Fibroblast of the aortic adventitia (primary cell): ENCODE measurements at places on chromosomes 11 and 22. TPM values are rescaled to one million over a fixed set of nuclear protein-coding genes. Genes with fewer than 3 reads are reported as not detected.

The ART1 gene
- not detected in 2 replicates for total RNA-seq

DNA sequence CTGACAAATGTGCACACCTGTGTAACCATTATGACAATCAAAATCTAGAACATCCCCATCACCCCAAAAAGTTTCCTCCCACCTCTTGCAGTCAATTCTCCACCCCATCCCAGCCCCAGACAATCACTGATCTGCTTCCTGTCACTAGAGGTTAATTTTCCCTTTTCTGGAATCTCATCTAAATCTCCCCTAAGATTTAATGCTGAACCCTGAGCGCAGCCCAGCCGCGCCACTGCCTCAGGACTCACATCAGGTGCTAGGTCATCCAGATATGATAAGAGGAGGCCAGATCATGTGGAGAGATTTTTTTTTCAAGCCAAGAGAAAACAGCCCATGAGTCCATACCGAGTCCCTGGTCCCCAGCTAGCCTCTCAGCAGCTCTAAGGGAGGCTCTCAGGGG is 4.3 kb upstream of the TMPRSS13 start:
- no peak for DNase-seq

DNA sequence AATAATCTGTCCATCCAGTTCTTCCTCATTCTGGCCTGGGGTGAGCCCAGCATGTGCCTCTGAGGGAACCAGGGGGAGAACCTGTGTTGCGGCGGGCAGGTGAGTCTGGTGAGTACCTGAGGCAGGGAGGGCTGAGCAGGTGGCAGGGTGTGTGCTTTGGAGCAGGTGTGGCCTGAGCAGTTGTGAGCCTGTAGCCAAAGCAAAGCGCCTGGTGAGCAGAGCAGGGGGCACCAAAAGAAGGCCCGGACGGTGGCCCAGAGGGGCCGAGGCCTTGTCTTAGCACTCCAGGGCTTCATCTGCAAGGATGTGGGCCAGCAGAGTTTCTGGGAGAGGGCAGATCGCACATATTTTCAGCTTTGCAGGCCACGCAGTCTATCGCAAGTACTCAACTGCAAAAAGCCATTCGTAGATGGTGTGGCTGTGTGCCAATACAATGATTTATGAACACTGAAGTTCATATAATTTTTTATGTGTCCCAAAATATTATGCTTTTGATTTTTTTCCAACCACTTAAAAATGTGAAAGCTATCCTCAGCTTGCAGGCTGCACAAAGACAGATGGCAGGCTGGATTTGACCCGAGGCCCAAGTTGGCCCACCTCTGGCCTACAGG is 8.7 kb downstream of the GLB1L2 start:
- DNase-seq = no peak

GRCh38 chr11:68168694-68169093 is 44.4 kb downstream of the KMT5B start:
- no peak for DNase-seq

GRCh38 chr22:43945632-43946383 is 9.4 kb upstream of the SAMM50 start:
- peak; percentile 64 for DNase-seq

The TRIOBP gene
- 150 and 151 TPM in 2 replicates for total RNA-seq

The OR52H1 gene
- total RNA-seq = 0.41 and 0.81 TPM in 2 replicates

The UBQLNL gene
- 0.36 and 0.41 TPM in 2 replicates for total RNA-seq

- no peak for DNase-seq
These were observed 64.0 kb downstream of the BRD1 start for GRCh38 chr22:49763696-49764095.

The TYR gene
- not detected in 2 replicates for total RNA-seq

DNA sequence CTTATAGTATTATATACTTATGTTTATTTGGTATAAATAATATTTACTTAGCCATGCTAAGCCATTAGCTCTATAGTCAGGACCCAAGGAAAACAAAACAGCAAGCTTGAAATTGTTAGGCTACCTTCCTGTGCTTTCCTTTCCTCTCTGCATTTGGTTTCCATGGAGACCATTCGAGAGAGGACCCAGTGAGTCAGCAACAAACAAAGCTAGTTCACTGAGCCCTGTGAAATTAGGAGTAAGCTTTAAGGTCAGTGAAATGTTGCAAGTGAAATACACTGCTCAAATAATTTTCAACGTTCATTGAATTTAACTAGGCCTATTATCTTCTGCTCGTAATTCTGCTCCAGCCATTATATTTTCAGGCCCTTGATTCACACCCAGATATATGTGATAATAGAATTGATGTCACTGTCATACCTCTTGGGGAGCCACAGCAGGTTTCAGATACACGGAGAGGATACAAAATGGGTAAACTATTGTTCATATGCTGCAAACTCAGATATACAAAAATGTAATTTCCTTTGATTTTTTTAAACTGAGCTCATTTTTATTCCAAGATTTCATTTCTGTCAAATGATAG is 9.1 kb upstream of the OR10D3 start:
- DNase-seq = peak; percentile 73

The PATE2 gene
- total RNA-seq = 0.18 and 3.2 TPM in 2 replicates

The HBB gene
- total RNA-seq = not detected in 2 replicates

The MAPK8IP1 gene
- 8.0 and 8.1 TPM in 2 replicates for total RNA-seq

The C11orf16 gene
- not detected in 2 replicates for total RNA-seq

The TSKU gene
- 5.6 and 24.6 TPM in 2 replicates for total RNA-seq

DNA sequence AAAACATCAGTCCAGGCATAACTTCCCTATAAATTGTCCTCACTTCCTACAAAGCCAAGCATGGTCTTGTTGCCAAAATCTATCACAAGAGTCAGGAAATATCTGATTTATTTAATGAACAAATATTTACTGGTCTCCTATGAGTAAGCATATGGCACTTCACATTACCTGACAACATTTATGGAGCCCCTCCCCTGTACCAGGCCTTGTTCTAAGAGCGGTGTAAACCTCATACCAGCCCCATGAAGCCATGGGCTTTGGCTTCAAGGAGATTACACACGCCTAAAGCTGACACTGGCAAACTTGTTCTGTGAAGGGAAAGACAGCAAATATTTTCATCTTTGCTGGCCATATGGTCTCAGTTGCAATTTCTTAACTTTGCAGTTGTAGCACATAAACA is 43.0 kb upstream of the EIF3D start:
- no peak for DNase-seq

The BIRC3 gene
- 0.16 and 2.4 TPM in 2 replicates for total RNA-seq

The MAPK8IP2 gene
- 0.27 and 1.1 TPM in 2 replicates for total RNA-seq

GRCh38 chr22:24516301-24516737 is 21.2 kb downstream of the UPB1 start:
- DNase-seq = peak; percentile 94

The TEAD1 gene
- 117 and 131 TPM in 2 replicates for total RNA-seq

DNA sequence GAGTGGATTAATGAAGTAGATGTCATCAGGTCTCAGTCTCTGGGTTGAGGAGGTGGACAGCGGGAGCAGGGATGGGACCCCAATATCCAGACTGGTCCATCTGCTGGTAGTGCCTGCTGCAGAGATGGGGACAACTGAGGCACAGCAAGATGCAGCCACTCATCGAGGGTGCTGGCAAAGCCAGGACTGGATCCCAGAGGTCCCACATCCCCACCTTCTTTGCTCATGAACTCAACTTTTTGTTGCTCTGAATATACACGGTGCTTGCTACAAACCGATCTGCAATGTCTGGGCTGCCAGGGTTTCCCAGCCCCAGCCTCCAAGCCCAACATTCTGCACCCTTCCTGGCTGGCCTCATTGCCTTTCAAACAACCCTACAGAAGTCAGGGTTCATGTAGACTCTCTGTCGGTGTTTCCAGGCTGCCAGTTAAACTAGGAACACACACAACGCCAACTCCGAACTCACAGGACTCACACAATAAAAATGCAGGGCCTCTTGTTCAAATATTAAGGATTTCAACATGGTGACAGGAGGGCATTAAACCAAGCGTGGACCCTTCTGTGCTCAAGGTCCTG is 168.2 kb downstream of the MN1 start:
- DNase-seq = no peak

The PARVB gene
- 23.0 and 30.6 TPM in 2 replicates for total RNA-seq

- peak; percentile 80 for DNase-seq
These were observed 35.1 kb upstream of the SUSD2 start for GRCh38 chr22:24146194-24146616.

DNA sequence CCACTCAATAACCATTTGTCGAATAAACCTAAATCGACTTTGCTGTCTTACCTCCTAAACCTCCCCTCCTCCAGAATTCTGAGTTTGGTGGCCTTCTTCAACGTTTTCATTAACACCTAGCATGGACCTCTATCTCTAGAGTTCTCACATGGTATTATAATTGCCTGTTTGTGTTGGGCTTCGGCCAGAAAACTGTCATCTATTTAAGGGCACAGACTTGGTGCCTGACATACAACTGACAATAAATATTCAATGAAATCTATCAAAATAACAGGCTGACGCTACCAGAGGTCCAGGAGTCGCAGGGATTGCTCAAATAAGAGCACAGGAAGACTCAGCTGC is 687 bp downstream of the ALKBH8 start:
- no peak for DNase-seq

- DNase-seq = no peak
These were observed 5.7 kb downstream of the NF2 start for GRCh38 chr22:29609139-29609538.

- no peak for DNase-seq
These were observed 50.1 kb downstream of the MN1 start for GRCh38 chr22:27751277-27752070.

- no peak for DNase-seq
These were observed 33.8 kb upstream of the VWA5A start for GRCh38 chr11:124081483-124081882.

GRCh38 chr11:29022676-29023075 is 914.5 kb downstream of the METTL15 start:
- peak; percentile 22 for DNase-seq

The KIF18A gene
- 0.82 and 18.2 TPM in 2 replicates for total RNA-seq
